ENCODE measurements at places on chromosomes 3 and 15.

DNA sequence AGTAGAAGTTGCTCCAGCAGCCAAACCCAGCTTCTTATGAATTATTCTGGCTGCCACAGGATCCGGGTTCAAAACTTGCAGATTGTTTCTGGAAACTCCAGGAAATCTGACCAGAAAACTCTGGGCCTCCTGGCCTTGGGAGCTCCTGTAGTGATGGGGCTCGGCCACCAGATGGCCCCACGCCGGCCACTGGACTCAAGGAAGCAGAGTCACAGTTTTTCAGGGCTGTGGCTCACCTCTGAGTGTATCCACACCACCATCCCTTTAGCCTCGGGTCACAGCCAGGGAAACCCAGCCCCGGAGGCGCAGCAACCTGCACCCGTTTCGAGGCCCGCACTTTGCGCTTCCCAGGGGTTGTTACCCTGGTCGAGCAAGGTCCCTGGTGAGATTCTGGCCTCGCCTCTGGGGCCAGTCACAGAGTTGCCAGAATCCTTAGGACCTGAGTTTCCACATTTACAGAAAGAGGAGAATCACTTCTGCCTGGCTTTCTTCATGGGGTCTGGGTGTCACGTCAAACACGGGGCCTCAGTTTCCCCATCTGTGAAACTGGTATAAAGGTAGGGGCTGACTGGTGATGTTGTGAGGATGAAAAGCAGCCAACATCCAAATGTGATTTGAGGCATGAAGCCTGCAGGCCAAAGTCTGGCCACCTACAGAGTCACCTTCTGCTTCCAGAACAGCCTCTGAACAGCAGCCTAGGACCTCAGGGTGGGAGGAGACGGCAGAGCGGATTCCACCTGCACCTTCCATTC, 53.5 kb upstream of the LCTL start:
- H3K27me3 ChIP-seq: no peaks in the 10 kb centered on the region
- H3K36me3 ChIP-seq: no peaks in the 10 kb centered on the region
- DNase-seq: peak; percentile 95
- H3K4me3 ChIP-seq: no peak overlapping the region
- H3K27ac ChIP-seq: peak overlapping the region; percentile 71

DNA sequence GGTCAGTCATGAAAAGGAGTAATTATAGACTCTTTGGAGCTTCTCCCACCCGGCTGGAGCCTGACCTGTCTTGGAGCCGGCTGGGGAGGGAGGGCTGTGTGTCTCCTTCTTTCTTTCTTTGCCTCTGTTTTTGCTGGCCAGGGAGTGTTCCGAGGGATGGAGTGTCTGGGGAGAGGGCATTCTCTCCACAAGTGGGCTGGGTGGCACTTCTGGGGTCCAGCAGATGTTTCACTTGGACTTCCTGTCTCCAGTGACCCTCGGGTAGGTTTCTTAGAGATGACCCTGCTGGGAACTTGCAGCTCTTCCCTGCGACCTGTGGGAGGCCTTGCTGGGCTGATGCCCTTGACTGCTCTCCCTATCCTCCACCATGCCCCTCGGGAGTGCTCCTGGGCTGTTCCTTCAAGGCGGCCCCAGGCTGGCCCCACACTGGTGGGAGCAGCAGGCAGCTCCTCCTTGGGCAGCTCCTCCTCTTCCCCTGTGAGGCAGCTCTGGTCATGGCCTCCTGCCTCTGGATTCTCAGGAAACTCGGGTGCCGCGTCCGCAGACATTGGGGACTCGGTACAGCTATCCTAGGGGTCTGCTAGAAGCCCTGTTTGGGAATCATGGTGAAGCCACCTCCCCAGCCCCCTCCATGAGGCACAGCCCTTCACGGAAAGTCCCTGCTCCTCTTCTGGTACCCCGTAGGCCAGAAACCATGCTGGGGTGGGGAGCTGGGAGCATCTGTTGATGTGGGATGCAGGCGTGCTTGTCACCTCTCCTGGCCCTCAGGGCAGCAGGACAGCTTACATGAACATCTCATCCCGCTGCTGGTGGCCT, 44.9 kb downstream of the APBA2 start:
- H3K4me1 ChIP-seq: no peaks in the 10 kb centered on the region
- H3K36me3 ChIP-seq: no peaks in the 10 kb centered on the region
- DNase-seq: no peak
- no peaks in the 10 kb centered on the region for H3K27me3 ChIP-seq
- H3K27ac ChIP-seq: no peak overlapping the region

GRCh38 chr3:64634417-64634816, 53.4 kb downstream of the ADAMTS9 start:
- no peaks in the 10 kb centered on the region for H3K4me1 ChIP-seq
- no peak for DNase-seq
- H3K36me3 ChIP-seq: peaks cover 50% of the 10 kb centered on the region

DNA sequence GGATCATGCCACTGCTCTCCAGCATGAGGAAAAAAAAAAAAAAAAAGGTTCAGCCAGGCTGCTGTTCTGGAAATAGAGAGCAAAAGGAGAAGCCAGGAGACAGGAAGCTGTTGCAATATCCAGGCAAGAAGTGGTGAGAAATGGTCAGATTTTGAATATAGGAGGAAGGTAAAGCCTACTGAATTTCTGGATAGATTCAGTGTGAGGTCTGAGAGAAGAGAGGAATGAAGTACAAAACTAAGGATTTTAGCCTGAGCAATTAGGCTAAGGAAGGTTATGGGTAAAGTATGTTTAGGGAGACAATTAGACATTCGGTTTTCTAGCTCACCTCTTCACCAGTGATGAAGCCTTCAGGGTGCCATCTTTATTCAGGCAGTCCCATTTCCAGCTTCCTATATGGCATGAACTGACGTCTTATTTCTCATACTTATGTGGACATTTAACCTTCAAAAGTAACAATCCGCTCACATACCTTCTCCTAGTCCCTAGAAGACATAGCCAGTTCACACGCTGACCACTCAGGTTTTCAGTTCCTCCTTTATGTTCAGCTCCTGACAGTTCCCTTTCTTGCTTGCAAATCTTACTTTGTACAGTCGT, 57.2 kb downstream of the KIF9 start:
- H3K4me3 ChIP-seq: no peak overlapping the region
- H3K36me3 ChIP-seq: no peaks in the 10 kb centered on the region
- no peak overlapping the region for H3K27ac ChIP-seq
- H3K27me3 ChIP-seq: no peaks in the 10 kb centered on the region

- no peak for DNase-seq
- H3K4me3 ChIP-seq: no peak overlapping the region
- no peak overlapping the region for H3K27ac ChIP-seq
- no peaks in the 10 kb centered on the region for H3K36me3 ChIP-seq
- H3K4me1 ChIP-seq: no peaks in the 10 kb centered on the region
Observed at GRCh38 chr3:64824394-64824909, 136.7 kb upstream of the ADAMTS9 start.

GRCh38 chr3:4814305-4814903, 164.8 kb upstream of the BHLHE40 start:
- DNase-seq: peak; percentile 66
- no peak overlapping the region for H3K27ac ChIP-seq
- no peaks in the 10 kb centered on the region for H3K4me1 ChIP-seq
- no peaks in the 10 kb centered on the region for H3K27me3 ChIP-seq

DNA sequence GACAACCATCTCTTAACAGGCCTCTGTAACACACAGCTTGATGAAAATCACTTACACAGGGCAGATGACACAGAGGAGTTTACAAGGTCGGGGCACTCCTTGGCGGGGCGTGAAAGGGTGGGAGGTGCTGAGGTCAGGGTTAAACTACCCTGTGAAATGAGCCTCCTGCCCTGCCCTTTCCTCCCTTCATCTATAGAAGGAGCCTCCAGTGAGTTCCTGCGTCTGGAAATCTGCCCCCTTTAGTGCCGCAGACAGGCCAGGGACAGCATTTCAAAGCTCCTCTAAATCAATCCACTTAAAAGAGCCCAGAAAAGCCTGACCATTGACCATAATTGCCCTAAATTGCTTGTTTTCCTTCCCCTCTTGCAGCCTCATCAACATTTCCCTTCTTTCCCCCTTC, 1.9 kb downstream of the ROBO1 start:
- H3K4me1 ChIP-seq: peaks cover 15% of the 10 kb centered on the region

DNA sequence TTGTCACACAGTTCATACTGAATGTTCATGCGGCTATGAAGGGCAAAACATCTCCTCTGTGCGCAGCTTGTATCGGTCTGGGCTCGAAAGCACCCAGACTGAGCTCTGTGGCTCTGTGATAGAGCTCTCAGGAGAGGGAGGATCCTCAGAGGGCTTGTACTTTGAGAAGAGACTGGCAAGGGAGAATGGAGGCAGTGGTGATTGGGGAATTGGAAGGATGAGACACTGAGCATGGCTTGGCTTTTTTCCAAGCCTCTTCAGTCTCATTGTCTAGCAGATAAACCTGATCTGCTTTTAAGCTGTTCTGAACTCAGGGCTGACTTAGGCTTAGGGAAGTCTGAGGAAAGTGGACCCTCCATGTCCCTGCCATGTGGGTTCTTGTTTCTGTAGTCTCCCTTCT, 43.0 kb downstream of the RAD54L2 start:
- H3K4me1 ChIP-seq: no peaks in the 10 kb centered on the region
- H3K36me3 ChIP-seq: no peaks in the 10 kb centered on the region
- DNase-seq: no peak
- H3K27ac ChIP-seq: no peak overlapping the region

DNA sequence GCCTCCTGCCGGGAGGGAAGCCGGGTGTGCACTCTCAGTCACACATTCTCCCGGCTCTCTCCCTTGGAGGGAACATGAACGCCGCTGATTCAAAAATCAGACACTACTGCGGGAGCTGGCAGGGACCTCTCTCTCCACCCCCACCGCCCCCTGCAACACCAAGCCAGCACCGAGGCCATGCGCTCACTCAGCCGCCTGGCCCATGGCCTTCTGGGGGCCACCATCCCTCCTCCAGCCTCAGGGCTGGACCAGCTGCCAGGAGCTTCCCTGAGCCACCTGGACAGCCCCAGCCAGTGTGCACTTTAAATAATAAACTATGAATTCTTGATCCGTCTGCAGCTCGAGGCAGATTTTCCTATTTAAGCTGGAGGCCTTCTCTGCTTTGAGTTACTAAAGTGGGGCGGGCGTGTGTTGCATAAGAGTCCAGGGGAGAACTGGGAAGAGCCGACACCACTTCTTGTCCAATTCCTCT, 30.6 kb downstream of the ADAMTS17 start:
- H3K4me1 ChIP-seq: no peaks in the 10 kb centered on the region
- H3K27me3 ChIP-seq: no peaks in the 10 kb centered on the region
- H3K36me3 ChIP-seq: no peaks in the 10 kb centered on the region
- H3K27ac ChIP-seq: peak overlapping the region; percentile 70

- no peaks in the 10 kb centered on the region for H3K27me3 ChIP-seq
- H3K4me3 ChIP-seq: no peak overlapping the region
- H3K27ac ChIP-seq: no peak overlapping the region
- no peak for DNase-seq
Observed at GRCh38 chr3:10198761-10199649, 34.3 kb downstream of the IRAK2 start.

DNA sequence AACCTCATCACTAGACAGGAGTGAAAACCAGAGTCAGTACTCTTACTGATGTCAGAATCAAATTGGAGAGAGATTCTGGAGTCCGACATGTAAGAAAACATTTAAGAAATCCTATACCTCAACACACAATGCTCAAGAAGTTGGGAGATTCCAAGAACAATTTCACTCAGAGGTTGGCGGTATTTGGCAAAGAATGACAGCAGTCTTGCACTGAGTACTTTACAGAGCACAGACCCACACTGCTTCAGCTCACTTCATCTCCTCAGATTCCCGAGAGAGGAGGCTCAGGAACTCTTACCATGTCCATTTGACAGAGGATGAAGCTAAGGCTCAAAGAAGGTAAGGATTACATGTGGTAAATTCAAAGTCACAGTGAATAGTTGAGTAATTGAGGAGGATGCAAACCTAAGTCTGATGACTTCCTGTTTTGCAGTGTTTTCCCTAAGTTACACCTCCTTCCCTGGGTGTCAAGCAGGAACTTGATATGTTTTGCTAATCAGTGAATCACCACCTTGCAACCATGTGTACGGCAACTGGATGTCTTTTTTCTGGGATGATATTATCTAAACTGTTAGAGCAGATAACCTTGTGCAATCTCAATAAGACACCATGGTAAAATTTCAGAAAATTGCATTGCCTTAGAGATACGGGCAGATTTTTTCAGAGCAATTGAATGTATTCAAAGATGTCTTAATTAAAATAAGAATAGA, 61.3 kb upstream of the MME start:
- no peak for DNase-seq
- no peaks in the 10 kb centered on the region for H3K4me1 ChIP-seq
- no peaks in the 10 kb centered on the region for H3K36me3 ChIP-seq

DNA sequence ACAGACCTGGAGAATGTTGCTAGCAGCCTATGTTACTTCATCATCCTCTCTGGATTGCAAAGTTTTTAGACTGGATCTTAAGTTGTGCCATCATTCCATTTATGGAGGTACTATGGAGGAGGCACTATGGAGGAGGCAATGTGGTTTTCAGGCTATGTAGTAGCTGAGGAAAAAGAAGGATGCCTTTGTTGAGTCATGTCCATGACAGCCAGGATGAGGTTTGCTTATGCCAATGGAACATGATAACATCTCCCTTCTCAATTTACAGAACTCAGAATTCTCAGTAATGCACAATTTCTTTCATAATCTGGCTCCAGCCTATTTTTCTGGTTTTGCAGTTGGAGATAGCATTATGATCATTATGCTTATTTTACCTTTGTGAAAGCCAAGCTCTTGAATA, 65.9 kb upstream of the TMEM108 start:
- H3K4me3 ChIP-seq: no peak overlapping the region
- H3K27me3 ChIP-seq: no peaks in the 10 kb centered on the region
- H3K4me1 ChIP-seq: no peaks in the 10 kb centered on the region
- no peak overlapping the region for H3K27ac ChIP-seq
- no peaks in the 10 kb centered on the region for H3K36me3 ChIP-seq
- no peak for DNase-seq

- no peaks in the 10 kb centered on the region for H3K36me3 ChIP-seq
- DNase-seq: no peak
- no peak overlapping the region for H3K4me3 ChIP-seq
- no peaks in the 10 kb centered on the region for H3K27me3 ChIP-seq
Observed at GRCh38 chr3:177060492-177060891, 136.8 kb downstream of the TBL1XR1 start.

GRCh38 chr15:63749330-63749942, 84.3 kb downstream of the HERC1 start:
- H3K27ac ChIP-seq: no peak overlapping the region
- H3K27me3 ChIP-seq: no peaks in the 10 kb centered on the region
- H3K4me1 ChIP-seq: no peaks in the 10 kb centered on the region

DNA sequence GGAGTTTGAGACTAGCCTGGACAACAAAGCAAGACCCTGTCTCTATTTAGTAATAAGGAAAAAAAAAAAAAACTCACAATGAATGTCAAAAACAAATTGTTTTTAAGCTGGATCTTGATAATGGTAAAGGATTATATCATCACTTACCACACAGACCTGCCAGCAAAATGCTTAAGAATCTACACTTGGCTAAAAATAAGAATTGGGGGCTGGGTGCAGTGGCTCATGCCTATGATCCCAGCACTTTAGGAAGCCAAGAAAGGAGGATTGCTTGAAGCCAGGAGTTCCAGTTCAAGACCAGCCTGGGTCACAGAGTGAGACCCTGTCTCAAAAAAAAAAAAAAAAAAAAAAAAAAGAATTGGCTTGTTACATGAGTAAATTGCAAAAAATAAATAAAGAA, 31.0 kb downstream of the ACAP2 start:
- H3K36me3 ChIP-seq: no peaks in the 10 kb centered on the region
- no peak for DNase-seq
- H3K27me3 ChIP-seq: no peaks in the 10 kb centered on the region
- H3K4me1 ChIP-seq: no peaks in the 10 kb centered on the region

Data from right atrium auricular region (tissue), 2 donors.